ENCODE measurements at places on chromosomes 1 and 21.
A peak's percentile ranks its signal among the peaks of the same experiment; 100 is the strongest.

- no peak for DNase-seq
These were observed 15.9 kb downstream of the RIMS3 start for GRCh38 chr1:40649592-40649930.

DNA sequence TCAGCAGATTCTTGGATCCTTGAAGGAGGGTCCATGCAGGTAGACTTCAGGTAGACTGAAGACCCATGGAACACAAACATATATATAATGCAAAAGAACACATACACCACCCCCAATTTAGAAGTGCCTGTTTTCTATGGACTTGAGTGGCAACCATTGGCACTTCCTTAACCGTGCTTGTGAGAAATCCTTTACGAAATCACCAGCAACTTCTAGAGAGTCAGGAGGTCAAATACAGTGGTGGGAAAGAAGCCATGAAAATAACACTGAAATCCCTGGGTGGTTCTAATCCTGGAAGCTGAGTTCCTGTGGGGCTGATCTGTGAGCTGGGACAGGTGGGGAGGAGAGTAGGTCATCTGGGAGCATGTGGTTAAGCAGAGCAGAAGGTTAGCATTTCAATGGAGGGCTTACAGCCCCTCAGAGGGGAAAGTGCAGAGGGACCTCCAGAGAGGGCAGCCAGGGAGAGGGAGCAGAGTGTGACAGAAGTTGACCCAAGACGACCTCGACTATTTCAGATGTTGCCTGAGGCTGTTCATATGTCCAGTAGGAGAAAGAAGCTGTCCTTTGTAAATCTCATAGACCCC lies 13.0 kb upstream of the IL10 start:
- DNase-seq = no peak

DNA sequence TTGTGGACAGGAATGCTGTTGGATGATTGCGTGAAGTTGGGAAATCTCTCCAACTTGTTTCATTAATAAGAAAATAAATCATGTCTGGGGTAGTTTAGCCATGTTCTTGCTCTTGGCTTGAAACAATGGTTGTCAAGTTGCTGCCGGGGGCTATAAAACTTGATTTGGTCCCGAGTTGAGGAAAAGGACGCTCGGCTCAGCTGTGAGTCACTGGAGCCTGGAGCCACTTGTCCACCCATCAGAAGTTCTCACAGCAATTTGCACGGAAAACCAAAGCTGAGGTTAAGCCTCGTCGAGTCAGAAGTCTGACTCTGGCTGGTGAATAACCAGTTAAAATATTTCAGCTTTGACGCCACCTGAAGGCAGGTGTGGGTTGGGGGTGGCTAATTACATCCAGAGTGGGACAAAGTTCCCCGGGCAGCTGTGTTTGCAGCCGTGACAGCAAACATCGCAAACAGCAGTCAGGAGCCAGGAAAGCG lies 19.7 kb upstream of the RIPK4 start:
- DNase-seq = no peak

DNA sequence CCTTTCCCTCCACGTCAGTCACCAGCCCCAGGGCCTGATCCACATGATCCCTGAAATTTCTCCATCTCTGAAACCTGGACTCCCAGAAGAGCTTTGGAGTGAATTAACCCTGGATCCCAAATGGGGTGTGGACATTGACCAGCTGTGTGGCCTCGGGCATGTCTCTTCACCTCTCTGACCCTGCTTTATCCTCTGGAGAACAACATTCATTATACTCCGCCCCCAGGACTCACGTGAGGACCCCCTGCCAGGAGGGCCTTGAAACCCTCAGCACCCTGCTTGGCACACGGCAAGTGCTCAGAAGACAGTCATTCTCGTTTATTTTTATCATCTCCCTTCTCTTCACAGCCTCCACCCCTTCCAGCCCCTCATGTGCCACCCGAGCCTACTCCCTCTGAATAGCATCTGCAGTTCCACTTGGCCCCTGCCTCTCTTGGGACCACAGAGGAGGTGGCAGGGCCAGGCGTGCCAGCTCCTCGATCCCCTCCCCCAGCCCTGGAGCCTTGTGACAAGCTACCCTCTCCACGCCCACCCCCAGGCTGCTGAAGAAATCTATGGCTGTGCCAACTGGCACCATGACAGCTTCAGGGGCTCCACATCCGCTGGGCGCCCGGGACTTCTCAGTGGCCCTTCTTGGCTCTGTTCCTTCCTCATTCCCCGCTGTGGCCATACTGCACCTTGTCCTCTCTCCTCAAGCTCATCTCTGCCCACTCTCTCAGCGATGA lies 18.0 kb downstream of the ADGRB2 start:
- no peak for DNase-seq

DNA sequence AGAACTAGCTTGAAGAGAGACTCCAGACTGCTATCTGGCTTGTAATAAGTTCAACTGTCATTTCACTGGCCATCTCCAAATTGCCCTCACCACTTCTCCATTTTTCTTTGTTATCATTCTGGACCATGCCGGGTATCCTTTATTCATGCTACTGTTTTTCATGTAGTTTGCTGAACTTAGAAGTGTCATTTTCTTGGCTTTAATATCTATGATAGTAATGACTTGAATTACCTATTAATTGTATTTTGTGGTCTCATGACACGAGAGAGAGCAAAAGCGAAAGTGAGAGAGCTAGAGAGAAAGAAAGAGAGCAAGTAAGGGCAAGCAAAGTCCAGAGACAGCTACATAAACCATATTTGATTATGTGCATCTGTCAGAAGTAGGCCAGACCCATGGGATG lies 184.9 kb upstream of the ATP1B1 start:
- DNase-seq = no peak

DNA sequence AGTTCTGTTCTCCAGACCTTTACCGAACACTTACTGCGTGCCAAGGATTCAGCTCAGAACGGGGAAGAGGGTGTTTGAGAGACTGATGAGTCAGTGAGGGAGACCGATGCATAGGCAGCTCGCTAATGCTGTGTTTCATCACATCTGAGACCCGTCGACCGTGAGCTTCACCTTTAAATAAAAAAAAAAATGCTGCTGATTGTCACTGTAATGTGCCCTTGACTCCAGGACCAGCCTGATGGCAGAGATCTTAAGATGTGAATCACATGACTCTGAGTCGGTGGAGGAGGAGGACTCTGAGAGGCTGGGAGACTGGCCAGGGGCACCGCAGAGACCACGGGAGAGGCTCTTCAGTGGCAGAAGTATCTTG lies 28.8 kb downstream of the SPSB1 start:
- DNase-seq = no peak

DNA sequence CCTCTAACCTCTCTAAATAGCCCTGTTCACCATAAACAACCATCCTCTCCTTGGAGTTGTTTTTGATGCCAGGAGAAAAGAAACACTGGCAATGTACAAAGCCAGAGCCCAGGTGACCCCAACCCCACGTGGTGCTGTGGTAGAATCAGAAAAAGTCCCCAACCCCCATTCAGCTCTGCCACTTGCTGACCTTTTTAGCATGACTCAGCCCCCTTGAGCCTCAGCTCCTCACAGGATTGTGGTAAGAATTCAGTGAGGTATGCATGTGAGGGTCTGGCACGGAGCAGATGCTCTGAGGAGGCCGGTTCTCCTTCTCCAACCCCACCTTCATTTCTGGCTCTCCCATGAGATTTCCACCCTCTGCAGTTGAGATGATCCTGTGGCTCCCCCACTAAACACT lies 11.1 kb upstream of the CHI3L1 start:
- peak; percentile 40 for DNase-seq

GRCh38 chr1:79852004-79852403 lies 845.5 kb upstream of the ADGRL4 start:
- no peak for DNase-seq

DNA sequence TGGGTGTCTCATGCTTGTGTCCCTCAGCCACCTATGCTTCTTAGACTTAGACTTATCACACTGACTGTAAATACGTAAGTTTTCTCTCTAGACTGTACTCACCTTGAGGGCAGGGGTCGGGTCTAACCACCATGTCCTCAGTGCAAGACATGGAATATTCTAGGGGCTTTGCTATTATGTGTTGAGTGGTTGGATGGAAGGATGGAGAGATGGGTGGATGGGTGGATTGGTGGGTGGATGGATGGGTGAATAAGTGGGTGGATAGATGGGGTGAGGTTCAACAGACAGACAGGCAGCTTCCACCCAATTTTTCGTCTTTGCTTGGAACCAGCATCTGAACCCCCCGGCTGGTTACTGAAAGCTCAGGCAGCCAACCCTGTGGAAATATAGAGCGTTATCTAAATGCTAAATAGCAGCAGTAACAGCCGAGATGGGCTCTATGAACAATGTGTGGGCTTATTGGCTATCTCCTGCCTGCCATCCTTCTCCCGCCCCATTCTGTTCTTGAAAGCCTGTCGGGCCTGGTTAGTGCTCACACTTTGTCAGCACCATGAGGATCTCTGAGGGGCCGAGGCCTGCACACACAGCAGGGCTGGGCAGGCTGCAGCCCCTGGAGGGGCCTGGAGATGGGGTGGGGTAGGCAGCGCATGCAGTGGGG lies 130.7 kb downstream of the ACTL8 start:
- DNase-seq = no peak

DNA sequence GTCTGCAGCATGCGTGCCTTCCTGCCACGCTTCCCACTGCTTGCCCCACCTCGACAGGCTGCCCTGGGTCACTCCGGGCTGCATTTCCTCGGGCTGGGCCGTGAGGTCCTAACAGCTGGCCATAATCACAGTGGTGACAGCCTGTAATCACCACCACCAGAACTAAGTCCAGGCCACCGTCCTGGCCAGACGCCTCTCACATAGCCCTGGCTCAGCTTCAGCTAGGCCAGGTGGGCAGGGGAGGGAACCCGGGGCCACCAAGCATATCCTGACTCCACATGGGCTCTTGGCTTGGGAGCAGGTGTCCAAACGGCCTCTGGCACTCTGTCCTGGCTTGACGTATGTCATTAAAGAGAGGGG lies 229.5 kb downstream of the TRABD2B start:
- no peak for DNase-seq

GRCh38 chr1:18637511-18637960 lies 6.9 kb downstream of the PAX7 start:
- no peak for DNase-seq
